Activated CD4-positive, alpha-beta T cell treated with anti-CD3 and anti-CD28 coated beads for 4 hours (primary cell): ENCODE measurements at places on chromosomes 13 and 19.

DNA sequence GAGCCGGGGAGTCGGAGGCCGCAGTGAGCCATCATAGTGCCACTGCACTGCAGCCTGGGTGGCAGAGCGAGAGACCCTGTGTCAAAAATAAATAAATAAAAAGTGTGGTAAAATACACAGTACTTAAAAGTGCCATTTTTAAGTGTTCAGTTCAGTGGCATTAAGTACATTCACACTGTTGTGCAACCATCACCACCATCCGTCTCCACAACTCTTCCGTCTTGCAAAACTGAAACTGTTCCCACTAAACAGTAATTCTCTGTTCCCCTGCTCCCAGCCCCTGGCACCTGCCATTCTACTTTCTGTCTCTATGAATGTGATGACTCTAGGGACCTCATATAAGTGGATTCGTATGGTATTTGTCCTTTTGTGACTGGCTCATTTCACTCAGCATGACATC, 13.3 kb downstream of the SLC25A42 start:
- no peak for DNase-seq

DNA sequence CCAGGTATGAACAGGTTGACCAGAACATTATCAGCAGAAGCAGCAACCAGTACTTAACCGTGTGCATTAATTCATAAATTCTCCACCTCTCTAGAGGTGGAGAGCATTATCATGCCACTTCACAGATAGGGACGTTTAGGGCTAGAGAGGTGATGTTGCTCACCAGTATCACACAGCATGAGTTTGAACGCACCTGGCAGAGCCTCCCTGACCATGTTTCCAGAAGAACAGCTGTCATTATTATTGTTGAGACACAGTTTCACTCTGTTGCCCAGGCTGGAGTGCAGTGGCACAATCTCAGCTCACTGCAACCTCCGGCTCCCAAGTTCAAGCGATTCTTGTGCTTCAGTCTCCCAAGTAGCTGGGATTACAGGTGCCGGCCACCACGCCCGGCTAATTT, 6.8 kb downstream of the KANK2 start:
- DNase-seq, result no peak

DNA sequence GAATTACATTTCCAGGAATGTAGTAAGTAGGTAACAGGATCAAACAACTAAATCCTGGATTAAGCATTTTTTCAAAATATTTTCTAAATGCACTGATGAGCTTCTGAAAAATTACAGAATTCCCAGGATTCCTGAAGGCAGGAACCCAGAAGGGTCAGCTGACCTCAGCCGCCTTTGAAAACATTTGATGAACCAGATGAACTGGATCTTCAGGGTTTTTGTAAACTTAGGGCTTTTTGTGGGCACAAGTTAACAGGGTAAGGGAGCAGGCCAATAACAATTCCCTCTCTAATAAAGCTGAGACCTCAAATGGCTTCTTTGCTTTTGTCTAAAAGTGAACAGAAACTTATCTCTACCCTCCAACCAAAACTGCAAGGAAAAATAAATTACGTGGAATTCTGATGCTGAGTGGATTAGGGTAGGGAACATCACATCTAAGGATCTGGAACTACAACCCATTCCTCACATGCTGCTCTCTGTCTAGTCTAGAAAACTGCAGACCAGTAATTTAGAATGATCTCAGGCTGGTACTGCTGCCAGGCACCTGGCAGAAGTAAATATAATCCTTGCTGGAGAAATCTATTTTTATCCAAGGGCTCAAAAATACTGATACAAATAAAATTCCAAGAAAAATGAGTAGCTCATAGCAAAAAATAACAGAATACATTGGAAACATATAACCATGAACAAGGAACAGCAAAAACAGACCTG, 48.2 kb upstream of the N4BP2L1 start:
- no peak for DNase-seq

- DNase-seq, result no peak
Observed at GRCh38 chr13:50379584-50379983, 364.3 kb downstream of the KCNRG start.

- DNase-seq, result no peak
Observed at GRCh38 chr19:41755328-41755913, at the start of gene CEACAM6. Gene CEACAM6 (plus strand): TSS chr19:41755530. CDS start chr19:41755639, 109 bp downstream.

- no peak for DNase-seq
Observed at GRCh38 chr13:44697058-44697457, 120.9 kb upstream of the TSC22D1 start.

GRCh38 chr13:45778882-45779281, 72.7 kb downstream of the SIAH3 start:
- no peak for DNase-seq

GRCh38 chr19:28148554-28148953, 1064.4 kb downstream of the UQCRFS1 start:
- no peak for DNase-seq

DNA sequence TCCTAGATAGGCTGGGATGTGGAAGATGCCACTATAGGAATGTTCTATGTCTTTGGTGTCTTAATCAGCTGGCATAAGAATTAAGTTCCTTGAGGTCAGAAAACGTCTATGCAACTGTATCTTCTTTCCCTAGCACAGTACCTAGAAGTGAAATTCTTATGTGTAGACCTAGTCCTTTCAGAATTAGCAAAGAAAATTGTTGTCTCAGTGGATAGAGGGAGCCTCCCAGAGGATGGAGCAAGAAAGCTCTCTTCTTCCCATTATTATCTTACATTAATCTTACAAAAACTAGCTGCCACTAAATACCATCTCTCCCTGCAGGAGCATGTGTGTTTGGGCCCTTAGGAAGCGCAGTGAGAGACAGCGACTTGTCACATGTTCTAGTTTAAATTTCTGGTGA, 11.6 kb downstream of the CLDN10 start:
- DNase-seq, result no peak

DNA sequence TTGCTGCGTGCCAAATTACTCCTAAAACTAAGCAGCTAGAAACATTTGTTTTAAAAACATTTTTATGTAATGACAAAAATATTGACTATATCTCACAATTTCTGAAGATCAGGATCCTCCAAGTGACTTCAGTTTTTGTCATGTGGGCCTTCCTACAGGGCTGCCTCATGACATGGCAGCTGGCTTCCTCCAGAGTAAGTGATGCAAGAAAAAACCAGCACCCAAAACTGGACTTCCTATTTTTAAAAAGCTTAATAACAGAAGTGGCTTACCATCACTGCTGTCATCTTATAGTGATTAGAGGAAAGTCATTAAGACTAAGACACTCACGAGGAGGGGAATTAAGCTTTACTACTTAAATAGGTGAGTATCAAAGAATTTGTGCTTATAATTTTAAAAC, 681.7 kb downstream of the PCDH17 start:
- no peak for DNase-seq

DNA sequence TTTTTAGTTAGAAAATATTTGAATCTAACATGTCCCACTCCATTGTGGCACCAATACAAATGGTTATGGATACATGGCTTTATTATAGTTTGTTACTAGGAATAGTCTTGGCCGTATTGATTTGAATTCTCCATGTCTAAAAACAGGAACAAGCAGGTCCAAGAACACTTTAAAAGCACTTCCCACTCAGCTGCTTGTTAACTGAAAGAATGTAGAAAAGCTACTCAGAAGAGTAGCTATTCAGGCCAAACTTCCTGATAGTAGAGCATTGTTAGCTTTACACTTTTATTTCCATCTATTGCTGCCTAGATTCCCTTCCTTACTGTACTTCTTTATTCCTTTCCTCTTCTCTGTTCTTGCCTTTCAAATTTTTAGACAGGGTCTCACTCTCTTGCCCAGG, 6.9 kb downstream of the PIBF1 start:
- DNase-seq, result no peak

DNA sequence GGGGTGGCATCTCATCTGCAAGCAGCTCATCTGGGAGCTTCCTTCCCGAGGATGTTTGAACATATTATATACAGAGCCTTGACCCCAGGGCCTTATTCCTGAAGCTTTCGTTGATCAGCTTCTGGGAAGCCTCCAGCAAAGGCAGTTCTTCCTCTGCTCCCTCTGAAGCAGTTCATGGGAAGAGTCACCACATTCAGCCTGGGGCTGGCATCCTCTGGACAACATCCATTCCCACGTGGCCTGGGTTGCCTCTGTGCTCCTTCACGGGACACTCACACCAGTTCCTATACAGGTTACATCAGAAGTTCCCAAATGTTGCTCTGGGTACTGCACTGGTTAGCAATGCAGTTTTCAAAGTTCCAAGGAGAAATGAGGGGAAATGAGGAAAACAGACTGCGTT, 29.6 kb downstream of the COL4A2 start:
- DNase-seq, result no peak

- no peak for DNase-seq
Observed at GRCh38 chr19:13613447-13613846, 107.2 kb upstream of the CACNA1A start.

DNA sequence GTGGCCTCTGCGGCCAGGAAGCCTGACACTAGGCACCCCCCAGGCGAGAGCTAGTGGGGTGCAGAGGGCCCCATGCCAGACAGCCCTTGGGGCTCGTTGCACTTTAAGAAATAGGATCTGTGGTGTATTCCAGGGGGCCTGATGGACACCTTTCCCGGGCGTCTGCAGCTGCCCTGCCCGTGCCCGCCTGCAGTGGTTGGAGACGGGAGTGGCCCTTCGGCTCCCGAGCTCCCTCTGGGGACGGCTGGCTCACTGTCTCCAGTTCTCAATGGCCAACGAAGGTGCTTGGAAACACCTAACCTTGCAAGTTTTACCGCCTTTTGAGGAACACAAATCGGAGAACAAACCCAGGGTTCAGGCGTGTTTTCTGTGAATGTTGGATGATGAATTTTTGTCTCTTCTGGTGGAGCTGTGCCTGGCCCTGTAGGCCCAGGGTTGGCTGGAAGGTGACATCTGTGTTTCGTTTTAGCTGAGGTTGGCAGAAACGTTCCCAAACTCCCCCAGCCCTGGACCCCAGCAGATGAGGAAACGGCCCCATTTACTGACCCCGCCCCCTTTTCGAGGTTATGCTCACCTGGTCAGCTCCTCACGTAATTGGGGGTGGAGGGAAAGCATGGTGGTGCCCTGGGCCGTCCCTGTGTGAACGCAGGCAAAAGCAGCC, 17.4 kb upstream of the NPAS1 start:
- no peak for DNase-seq

- DNase-seq, result no peak
Observed at GRCh38 chr13:49536144-49536873, 40.6 kb downstream of the PHF11 start.

DNA sequence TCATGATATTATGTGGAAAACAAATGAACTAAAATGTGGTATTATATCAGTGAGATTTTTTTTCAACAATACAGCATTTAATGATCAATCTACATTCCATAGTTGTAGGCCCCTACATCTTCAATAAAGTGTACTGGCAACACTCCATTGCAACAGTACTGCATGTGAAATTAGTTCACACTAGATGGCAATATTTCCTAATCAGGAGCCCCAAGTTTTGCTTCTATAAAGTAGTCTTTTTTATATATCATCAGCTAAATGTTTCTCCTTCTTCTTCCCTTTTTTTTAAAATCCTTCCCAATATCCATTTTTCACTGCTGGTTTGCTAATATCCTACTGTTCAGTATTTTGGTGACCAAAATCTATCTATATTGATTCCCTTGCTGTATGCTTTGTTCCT, 528.3 kb upstream of the ATXN8OS start:
- DNase-seq, result no peak

DNA sequence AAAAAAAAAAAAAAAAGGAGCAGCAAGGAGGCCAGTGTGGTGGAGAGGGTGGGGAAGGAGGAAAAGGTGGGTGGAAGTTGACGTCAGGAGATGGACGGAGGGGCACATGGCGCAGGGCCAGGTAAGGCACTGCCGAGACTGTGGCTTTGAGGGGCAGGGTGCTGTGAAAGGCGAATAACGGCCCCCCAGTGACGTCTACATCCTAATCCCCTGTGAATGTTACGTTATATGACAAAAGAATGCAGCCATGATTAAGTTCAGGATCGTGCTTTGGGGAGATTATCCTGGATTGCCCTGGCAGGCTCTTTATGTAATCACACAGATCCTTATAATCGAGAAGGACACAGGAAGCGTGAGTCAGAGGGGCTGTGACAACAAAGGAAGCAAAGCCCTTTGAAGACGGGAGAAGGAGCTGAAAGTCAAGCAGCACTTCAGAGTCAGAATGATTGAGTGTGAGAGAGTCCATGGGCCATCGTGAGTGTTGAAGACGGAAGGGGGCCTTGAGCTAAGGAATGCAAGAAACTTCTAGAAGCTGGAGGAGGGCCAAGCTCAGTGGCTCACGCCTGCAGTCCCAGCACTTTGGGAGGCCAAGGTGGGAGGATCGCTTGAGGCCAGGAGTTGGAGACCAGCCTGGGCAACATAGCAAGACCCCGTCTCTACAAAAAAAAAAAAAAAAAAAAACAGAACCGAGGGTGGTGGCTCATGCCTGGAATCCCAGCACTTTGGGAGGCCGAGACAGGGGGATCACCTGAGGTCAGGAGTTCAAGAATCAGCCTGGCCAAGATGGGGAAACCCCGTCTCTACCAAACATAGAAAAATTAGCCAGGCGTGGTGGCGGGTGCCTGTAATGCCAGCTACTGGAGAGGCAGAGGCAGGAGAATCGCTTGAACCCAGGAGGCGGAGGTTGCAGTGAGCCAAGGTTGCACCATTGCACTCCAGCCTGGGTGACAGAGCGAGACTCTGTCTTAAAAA, 13.8 kb upstream of the CEACAM16 start:
- DNase-seq, result no peak

DNA sequence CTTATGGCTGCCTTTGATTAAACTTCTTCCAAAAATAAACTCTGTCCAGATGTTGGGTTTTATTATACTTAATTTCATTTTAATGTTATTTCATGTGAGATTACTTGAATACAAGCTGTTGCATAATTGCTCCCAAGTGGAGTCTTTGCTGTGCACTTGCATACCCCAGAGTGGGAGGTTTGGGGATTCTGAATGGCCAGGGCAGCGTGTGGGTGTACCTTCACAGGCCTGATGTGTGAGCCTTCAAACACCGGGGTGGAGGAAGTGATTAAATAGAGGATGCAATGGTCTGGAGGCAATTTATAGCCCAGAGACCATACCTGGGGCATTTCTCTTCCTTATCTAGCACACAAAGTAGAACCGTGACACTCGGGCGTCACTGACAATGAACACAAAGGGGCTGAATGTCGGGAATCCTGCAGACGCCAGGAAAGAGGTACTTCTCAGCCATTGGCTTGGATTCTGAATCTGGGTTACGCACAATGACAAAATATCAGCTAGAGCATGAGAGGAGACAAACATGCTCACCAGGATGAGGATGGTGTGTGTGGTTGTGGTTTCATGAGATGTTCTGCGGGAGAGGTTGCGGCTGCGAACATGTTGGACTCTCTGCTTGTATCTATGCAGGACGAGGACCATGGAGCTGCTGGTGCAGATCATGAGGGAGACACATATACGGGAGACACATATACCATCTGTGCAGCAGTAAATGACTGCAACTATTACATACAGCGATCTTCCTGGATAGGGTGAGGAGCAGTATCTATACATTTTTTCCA, 7.1 kb upstream of the LILRA5 start:
- no peak for DNase-seq

- no peak for DNase-seq
Observed at GRCh38 chr13:99279637-99280036, 21.5 kb upstream of the GPR18 start.

- DNase-seq, result no peak
Observed at GRCh38 chr13:27341616-27342015, 71.0 kb downstream of the RASL11A start.
